CD8-positive, alpha-beta T cell (primary cell): ENCODE measurements at places on chromosomes 3 and 15.

- DNase-seq = no peak
Observed at GRCh38 chr15:75673426-75674235, 25.9 kb downstream of the SNX33 start.

DNA sequence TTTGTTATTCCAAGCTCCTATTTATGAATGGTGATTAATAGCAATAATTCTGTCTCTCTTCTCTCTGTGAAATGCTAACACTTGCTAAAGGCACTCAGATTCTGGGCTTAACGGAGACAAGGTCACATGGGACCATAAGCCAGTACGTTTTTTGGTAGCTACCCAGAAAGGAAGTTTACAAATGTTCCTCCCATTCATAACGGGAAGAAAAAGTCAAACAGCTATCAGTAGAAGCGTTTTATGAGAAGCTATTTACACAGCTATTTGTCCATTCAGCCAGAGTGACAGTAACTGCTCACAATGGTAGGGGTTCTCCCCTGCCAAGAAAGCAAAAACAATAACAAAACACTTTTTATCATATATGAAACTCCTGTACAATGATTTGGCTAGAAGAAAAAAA lies 51.5 kb downstream of the ZMAT3 start:
- no peak for DNase-seq

- no peak for DNase-seq
Observed at GRCh38 chr15:88115486-88116152, 140.9 kb downstream of the NTRK3 start.

- no peak for DNase-seq
Observed at GRCh38 chr3:108877901-108878300, 55.3 kb downstream of the TRAT1 start.

DNA sequence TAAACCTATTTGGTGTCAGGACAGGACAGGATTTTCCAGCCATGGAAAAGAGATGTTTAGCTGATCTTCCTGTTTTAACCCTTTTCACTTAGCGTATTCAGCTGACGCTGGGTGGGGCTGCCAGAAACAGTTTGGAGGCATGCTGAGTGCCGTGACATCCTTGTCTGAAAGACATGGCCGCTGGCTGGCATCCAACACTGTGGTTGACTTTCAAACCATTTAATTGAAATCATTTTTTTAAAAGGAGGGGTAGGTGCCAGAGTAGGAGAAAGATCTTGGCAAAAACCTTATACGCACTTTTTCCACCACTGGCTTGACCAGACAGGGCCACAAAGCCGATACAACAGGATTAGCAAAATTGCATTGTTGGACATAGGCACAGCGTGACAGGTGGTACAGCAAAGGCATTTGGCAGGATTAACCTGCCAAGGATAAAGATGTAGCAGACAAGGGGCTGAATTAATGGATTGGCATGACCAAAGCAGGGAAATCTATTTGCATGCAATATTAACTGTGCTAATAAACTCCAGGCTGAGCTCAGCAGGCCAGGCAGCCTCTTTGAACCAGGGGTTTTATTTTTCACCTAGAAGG lies 131.8 kb upstream of the TOPAZ1 start:
- no peak for DNase-seq

GRCh38 chr15:76994971-76995945 lies at the start of gene PSTPIP1:
Gene PSTPIP1, plus strand, starts transcription at chr15:76995126. Its CDS starts 448 bp downstream, at chr15:76995574.
- peak; percentile 81 for DNase-seq

- no peak for DNase-seq
Observed at GRCh38 chr3:52606373-52607085, 70.1 kb downstream of the UQCC5 start.

GRCh38 chr15:56731548-56731947 lies 1.8 kb downstream of the ZNF280D start:
- DNase-seq = no peak

DNA sequence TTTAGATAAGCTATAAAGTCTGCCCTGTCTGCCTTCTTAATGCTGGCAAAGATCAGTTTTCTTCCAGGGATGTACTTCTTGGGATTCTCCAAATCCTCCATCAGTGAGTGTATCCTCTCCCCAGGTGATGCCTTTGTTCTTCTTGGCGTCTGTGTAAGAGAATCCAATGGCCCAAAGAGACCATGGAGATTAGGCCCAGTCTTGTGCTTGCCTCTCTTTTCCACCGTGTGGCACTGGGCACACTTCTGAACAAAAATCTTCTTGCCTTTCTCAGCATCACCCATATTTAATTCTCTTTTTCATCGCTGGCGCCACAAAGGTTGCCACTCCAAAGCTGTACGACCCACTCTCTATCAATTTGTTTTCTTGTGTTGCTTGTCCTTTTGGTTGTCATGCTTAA lies 32.2 kb upstream of the TAMM41 start:
- no peak for DNase-seq

- DNase-seq = no peak
Observed at GRCh38 chr15:67946701-67947100, 106.9 kb upstream of the RNU6-1 start.

DNA sequence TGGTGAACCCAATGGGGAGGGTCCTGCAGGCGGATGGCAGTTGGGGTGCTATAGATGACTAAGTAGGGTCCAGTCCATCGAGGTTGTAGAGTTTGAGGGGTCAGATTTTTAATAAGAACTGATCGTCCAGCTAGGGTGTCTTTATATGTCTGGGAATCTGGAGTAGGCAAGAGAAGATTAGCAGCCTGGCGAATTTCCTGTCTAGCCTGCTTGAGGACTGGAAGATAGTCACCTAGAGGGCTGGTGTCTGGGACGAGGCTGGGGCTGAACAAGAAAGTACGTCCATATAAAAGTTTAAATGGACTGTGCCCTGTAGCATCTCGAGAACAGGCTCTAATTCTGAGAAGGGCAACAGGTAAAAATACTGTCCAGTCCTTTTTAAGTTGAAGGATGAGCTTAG lies 6.7 kb upstream of the IP6K2 start:
- DNase-seq = no peak

GRCh38 chr15:85274315-85275050 lies 105.9 kb upstream of the AKAP13 start:
- DNase-seq = no peak

- no peak for DNase-seq
Observed at GRCh38 chr15:75891895-75892294, 11.8 kb upstream of the FBXO22 start.

GRCh38 chr3:192875971-192876565 lies 41.6 kb downstream of the MB21D2 start:
- no peak for DNase-seq

GRCh38 chr3:145719114-145719513 lies 441.9 kb downstream of the PLOD2 start:
- no peak for DNase-seq
